ENCODE measurements at places on chromosomes 11 and 22.

DNA sequence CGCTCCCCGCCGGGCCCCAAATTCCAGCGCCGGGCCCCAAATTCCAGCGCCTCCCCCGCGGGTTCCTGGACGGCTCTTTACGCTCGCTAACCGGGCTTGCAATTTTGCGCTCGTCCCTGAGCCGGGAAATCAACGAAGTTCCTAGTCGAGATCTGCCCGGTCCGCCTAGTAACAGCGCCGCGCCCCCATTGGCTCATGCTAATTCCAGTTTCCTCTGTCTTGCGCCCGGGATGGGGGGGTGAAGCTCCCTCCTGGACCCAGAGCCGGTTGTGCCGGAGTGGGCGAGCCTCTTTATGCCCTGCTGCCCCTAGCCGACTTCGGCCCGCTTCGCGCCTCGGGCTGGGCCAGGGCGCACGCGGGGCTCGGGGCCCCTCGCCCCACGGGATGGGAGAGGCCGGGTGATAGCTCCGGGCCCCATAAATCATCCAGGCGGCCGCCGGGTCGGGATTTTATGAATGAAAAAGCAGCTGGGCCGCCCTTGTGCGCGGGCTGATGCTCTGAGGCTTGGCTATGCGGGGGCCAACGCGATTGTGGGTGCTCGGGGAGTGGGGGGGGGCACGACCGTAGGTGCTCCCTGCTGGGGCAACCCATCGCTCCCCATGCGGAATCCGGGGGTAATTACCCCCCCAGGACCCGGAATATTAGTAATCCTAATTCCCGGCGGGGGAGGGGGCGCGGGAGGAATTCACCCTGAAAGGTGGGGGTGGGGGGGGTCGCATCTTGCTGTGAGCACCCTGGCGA is 1.8 kb upstream of the CCND1 start:
- DNase-seq: no peak

DNA sequence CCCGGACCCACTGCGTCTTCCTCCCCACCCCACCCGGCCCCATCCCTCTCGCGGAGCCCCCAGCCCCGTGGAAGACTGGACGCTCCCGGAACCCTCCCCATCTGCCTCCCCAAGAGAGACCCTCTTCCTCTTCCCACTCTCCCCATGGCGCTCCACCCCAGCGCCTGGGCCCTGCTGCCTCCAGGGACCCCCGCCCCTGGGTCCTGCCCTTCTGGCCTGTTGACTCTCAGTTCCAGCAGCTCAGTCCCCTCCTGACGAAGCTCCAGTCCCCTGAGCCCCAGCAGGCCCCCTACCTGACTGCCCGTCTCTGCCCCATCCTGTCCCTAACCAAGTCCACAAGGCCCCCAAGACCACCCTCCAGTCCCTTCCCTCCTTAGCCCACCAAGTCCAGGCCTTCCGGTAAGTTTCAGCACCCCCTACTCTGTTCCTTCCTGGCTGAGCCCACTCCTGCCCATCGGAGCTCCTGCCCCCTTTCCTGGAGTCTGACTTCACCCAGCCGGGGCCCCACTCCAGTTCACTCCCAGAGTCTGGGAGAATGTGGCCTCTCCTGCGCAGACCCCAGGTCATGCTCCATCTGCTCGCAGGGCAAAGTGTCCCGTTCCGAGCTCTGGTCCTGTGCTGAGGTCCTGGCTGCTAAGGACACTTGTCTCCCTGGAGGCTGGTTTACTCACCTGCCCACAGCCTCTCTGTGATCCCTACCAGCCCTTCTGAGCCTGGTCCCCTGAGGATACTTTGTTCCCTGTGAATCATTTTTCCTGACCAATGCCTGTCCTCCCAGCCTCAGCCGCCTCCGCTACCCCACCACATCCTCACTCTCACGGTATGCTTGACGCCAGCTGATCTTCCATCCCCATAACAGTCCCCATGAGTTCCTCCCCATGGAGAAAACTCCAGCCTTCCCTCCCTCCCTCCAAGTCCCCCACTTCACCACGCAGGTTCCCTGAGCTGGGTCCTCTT is 722 bp downstream of the IFITM10 start:
- no peak for DNase-seq

DNA sequence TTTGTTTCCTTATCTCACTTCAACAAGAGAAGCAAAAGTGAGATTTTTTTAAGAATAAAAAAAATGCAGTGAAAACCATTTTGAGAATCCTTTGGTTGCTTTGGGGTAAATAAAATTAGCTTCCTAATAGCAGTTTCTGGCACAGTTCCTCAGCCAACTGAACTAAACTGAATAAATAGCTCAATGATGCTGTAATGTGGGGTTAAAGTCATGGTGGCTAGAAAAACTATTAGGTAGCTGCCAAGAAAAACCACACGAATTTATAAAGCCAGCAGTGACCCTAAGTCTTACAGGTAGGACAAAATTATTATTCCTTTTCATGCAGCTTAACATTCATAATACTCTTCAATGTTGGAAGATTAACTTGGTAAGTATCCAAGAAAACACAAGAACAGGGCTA is 142.4 kb downstream of the APIP start:
- DNase-seq: no peak

DNA sequence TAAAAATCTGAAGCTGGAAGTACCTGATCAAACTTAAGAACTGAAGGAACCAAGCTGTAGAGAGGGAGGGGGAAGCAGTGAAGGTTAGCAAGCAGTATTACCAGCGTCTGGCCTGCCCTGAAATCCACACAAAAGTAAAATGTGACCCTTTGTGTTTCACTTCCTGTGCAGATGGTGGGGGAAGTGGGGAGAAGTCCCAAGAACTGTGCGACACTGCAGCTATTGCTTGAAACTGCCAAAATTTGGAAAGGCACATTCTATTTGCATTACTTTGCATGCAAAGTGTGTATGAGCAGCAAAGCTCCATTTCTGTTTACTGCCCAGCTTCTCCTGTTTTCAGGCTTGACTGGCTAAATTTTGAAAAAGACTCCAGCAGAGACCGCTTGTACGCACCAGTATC is 72.1 kb upstream of the BMAL1 start:
- DNase-seq: no peak

GRCh38 chr11:128629516-128630106 is 42.3 kb upstream of the ETS1 start:
- DNase-seq: no peak

DNA sequence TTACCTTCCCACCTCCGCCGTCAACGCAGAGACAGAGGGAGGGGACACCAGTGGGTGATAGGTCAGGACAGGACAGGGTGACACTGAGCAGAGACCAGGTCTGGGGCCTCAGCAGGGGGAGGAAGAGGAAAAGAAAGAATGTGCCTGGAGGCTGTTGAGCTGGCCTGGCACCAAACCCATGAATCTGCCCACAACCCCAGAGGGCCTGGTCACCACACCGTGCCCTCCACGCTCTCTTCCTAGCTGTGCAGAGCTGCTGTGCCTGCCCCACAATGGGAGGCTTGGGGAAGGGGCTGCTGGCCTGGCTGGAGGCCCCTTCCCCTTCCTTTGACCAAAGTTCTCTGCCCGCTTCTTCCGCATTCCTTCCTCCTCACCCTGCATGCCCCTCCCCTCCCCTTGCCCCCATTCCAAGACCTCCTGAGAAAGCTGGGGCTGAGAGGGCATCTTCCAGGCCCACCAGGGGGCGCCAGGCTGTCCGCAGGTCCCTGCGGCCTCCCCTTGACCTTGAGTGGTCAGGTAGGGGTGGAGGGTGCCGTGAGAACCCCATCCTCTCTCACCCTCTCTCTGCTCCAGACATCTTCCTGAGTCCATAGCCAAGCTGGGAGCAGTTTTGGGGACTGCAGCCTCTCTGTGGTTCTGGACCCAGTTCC is 11.0 kb upstream of the CACNA1I start:
- DNase-seq: no peak

GRCh38 chr11:47057365-47057764 is 119.3 kb downstream of the ARFGAP2 start:
- DNase-seq: no peak

GRCh38 chr11:107928767-107929507 is 689 bp downstream of the RAB39A start:
- no peak for DNase-seq

GRCh38 chr11:10454878-10455631 is at the start of gene AMPD3:
Gene AMPD3 (plus strand): TSS chr11:10455264. CDS start chr11:10461520, 6,256 bp downstream.
- no peak for DNase-seq

DNA sequence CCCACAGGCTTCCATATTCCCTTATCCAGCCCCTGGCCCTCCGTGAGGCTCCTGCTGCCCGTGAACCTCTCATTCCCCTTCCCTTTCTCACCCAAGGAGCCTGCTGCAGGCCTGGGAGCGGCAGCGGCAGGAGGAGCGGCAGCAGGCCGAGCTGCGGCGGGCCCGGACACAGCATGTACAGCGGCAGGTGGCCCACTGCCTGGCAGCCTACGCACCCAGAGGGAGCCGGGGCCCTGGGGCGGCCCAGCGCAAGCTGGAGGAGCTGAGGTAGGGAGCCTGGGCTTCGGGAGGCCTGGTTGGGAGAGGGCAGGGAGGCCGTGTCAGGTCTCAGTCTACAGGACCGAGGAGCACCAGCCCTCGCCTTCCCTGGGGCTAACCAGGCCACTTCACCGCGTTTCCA is 8.1 kb upstream of the SART1 start:
- no peak for DNase-seq

GRCh38 chr22:46416520-46416871 is 81.0 kb downstream of the TRMU start:
- no peak for DNase-seq

GRCh38 chr11:61598886-61599868 is 18.3 kb upstream of the SYT7 start:
- no peak for DNase-seq

GRCh38 chr11:5223146-5223545 is 3.7 kb downstream of the HBB start:
- no peak for DNase-seq

- DNase-seq: no peak
These were observed 945 bp downstream of the ROBO3 start for GRCh38 chr11:124865902-124866851.

GRCh38 chr22:30292069-30292970 is 3.0 kb upstream of the CASTOR1 start:
- DNase-seq: no peak

GRCh38 chr11:36403661-36404060 is 106.4 kb downstream of the TRAF6 start:
- DNase-seq: no peak

DNA sequence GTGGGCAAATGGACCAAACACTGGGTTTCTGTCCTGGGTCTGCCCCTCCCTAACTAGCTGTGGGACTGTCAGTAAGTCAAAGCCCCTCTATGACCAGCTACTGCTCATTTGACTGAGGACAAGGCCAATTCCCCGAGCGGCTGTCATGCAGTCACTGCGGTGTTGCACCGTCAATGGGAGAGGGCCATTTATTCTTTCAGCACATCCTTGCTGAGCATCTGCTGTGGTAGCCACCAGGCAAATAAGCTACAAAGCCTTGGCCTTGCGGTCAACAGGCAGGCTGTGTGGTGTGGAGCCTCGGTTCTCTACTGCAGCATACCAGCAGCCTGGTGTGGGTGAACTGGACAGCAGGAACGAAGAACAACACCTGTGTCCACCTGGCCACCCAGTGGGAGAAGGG is 25.8 kb upstream of the SERPIND1 start:
- DNase-seq: no peak

GRCh38 chr11:126808296-126808695 is 192.3 kb downstream of the KIRREL3 start:
- no peak for DNase-seq

DNA sequence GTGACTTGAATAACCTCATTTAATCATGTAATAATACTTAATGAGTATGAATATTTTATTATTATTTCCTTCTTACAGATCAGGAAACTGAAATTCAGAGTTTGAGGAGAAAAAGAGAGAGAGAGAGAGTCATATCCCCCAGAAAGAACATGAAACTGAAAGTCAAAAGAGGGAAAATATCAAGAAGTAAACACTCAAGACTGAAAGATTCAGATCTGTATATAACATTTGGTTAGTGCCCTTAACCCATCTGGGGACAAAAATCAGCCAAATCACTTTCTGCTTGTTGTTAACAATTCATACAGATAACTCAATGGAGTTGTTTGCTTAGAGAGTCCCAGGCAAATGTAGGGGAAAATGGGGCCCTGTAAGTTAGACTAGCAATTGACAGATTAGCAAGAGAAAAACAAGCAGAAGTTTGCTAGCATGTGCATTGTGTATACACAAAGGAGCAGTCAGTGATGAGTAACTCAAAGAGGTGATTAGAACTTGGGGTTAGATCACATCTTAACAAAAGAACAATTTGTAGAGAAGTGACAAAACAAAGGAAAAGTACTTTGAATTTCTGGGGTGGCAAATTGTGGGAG is 25.9 kb upstream of the MMP13 start:
- no peak for DNase-seq

GRCh38 chr22:38141217-38141973 is 30.9 kb upstream of the BAIAP2L2 start:
- DNase-seq: no peak

DNA sequence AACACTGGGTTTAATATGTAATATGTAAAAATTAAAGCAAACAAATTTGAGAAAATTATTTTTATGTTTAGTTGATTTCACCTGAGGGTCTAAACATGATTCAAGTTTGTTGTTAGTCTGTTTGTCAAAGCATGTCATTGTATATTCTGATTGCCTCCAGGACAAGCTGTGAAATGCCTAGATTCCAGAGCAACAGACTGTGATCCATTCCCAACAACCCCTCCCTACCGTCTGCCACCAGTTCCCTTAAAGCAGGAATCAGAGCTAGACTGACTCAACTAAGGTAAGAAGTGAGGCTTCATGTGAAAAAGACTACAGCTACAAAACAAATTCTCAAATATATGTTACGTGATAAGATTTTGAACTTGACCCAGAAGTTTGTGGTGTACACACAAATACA is 304.2 kb downstream of the RAB38 start:
- no peak for DNase-seq

DNA sequence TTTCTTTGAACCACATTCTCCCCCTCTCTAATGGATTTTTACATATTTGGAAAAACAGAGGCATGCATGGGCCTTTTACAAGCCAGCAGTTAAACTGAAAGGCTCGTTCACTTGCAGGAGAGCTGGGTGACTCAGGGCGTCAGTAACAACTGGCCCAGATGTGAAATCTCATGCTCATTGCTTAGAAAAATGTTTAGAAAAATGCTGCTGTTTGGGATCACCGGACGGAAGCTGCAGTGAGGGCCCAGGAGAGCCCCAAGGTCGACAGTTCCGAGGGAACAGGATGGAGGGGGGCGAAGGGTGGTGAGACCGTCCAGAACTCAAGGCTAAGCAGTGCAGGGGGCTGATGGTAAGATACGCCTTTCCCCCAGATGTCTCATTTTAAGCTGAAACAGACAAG is 41.7 kb upstream of the SMTN start:
- DNase-seq: no peak

DNA sequence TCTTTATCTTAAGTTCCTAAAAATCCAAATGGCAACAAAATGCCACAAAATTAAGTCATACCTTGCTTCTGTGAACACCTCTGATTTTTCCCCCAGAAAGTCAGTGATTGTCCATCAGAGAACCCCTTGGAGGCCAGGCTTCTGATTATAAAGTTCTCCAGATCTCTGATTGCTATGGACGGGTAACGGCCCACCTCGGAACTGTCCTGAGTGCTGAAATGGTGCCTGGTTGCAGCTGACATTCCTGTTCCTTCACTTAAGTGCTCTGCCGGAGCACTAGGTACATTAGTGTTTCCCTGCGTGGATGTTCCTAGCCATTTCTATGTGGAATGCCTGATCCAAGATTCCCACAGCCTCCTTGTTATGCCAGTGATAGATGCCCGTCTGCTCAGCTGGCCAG is 85.0 kb downstream of the CHST1 start:
- DNase-seq: no peak

GRCh38 chr11:35605706-35606105 is 12.6 kb upstream of the FJX1 start:
- no peak for DNase-seq

- DNase-seq: no peak
These were observed 6.8 kb downstream of the ZDHHC8 start for GRCh38 chr22:20138417-20138738.

GRCh38 chr22:50270666-50271394 is 650 bp upstream of the MAPK11 start:
- no peak for DNase-seq

Measured in activated CD4-positive, CD25-positive, alpha-beta regulatory T cell treated with anti-CD3 and anti-CD28 coated beads, Interleukin-2, amount 50 U/mL, for 16 hours (primary cell).